ENCODE measurements at places on chromosomes 13 and 19. TPM values are rescaled to one million over a fixed set of nuclear protein-coding genes. Genes with fewer than 3 reads are reported as not detected.

DNA sequence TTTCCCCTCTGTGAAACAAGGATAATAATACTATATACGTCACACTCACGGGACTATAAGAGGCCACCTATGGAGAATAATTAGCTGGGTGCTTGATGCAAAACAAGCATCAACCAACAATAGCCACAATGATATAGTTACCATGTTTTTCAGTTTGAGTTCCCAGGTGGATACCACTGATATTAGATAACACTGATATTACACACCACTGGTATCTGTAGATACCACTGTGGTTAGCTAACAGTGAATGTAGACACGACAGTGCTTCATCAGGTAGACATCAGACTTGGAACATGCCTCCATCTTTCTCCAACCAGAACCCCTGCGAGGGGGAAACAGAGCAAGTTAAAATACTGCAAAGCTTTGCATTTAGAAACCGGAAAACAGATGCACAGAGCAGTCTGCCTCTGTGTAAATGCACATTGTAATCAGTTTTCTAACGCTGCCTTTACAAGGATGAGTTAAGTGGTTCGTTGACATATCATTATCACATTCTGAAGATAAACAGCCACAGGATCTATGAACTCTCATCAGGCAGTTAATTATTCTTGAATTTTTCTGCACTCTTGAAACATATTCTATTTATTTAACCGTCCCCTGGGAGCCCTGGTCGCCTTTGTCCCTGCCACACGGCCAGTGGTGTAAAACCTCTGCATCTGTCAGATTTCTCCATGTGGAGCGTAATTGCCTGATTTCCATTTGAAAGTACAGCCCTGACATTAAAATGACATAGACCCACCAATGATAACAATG, 80.7 kb downstream of the RNASEH2B start:
- H3K4me1 ChIP-seq = peaks cover 10% of the 10 kb centered on the region
- H3K27me3 ChIP-seq = no peaks in the 10 kb centered on the region
- H3K36me3 ChIP-seq = no peaks in the 10 kb centered on the region
- DNase-seq = no peak

Gene CDK8
- 12.7 TPM for total RNA-seq

Gene DBP
- total RNA-seq = 25.1 TPM

DNA sequence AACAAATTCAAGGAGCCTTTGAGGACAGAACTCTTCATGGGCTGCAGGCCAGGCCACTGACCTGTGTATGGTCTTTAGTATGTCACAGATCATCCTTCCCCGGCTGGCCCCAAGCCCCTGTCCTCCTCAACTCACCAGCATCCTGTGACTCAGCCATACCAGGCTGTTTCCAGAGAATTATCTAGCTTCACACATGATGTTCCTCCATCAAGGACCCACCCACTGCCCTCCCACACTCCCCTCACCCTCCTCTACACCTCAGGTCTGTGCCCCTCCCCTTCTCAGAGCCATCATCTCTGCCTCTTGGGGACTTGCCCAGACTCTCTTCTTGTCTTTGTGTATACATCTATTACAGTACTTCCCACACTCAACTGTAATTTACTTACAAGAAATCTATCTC, 14.7 kb downstream of the DCT start:
- H3K4me3 ChIP-seq = no peak overlapping the region
- H3K27ac ChIP-seq = no peak overlapping the region
- H3K4me1 ChIP-seq = no peaks in the 10 kb centered on the region
- no peaks in the 10 kb centered on the region for H3K36me3 ChIP-seq
- H3K27me3 ChIP-seq = no peaks in the 10 kb centered on the region

GRCh38 chr13:28355822-28356371, 139.0 kb downstream of the FLT1 start:
- no peak for DNase-seq
- H3K27ac ChIP-seq = no peak overlapping the region
- H3K27me3 ChIP-seq = no peaks in the 10 kb centered on the region
- no peaks in the 10 kb centered on the region for H3K36me3 ChIP-seq
- H3K4me1 ChIP-seq = peaks cover 12% of the 10 kb centered on the region

Measured in naive thymus-derived CD4-positive, alpha-beta T cell (primary cell).